ENCODE measurements at places on chromosomes 16 and 17.

DNA sequence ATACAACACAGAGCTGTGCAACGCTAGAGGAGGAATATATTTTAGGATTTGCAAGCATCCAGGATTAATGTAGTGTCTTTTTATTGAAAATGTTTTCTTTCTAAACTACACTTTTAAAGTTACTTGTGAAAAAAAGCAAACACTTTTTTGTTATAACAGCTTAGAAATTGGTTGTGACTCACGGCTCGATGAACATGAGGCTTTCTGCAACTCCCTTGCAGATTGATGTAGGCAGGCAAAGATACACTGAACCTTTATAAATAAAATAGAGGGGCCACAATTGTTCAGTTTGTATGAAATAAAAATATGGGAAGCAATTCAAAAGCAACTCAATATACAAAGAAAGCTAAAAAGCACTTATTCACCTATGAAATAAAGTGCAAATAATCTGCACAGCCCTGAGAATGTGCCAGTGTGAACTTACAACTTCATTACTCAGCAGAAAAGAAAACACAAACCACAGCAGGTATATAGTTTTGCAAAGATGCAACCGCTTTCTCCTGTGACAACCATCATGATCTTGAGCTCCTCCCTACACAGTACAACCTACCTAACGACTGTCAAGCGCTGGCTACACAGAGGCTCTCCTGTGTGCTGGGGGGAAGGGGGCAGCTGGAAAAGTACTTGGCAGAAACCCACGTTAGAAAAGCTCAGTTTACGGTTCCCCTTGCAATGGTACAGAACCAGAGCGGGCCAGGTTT, 948 bp downstream of the LUC7L start:
- no peak for DNase-seq

- DNase-seq, result no peak
These were observed 11.7 kb upstream of the ZNF594 start for GRCh38 chr17:5203178-5203907.

- DNase-seq, result peak; percentile 74
These were observed 9.1 kb downstream of the FOXK2 start for GRCh38 chr17:82528484-82529265.

- DNase-seq, result no peak
These were observed 18.1 kb upstream of the BAHCC1 start for GRCh38 chr17:81376946-81377714.

- DNase-seq, result no peak
These were observed 6.7 kb downstream of the GIT1 start for GRCh38 chr17:29582772-29583171.

GRCh38 chr17:13070732-13071131, 52.9 kb upstream of the ELAC2 start:
- DNase-seq, result no peak

DNA sequence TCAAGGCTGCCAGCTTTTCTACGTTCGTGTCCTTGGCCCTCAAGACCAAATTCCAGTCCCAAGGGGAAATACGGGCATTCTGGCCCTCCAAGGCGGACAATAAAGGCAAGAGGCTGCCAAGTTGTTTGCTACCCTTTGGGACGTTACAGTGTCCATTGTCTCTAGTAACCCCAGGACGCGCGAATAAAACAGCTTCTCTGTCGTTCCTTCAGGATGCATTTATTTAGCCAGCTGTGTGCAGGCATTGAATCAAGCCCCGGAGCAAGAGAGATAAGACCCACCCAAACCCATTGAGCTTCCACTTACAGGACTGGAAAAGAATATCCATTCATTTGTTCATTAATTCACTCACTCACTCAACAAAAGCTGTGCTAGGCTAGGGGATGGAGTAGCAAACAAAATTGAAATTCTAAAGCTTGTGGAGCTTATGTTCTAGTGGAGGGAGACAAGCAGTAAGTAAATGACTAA, 656 bp downstream of the MRPL58 start:
- DNase-seq, result no peak
